ENCODE measurements at places on chromosomes 3 and 15.

DNA sequence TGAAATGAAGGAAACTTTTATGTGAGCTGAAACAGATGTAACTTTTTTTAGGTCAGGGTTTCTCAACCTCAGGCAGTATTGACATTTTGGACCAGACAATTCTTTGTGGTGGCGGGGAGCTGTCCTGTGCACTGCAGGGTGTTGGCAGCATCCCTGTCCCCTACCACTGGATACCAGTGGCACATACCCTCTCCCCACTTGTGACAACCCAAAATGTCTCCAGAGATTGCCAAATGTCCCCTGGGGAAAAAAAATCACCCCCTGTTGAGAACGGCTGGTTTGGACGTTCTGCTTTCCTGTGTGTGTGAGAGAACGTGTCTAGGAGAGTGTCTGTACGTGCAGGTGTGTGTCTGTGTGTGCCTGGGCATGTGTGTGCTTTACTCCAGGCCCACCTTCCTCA lies 30.7 kb upstream of the GRIP2 start:
- no peak for DNase-seq

DNA sequence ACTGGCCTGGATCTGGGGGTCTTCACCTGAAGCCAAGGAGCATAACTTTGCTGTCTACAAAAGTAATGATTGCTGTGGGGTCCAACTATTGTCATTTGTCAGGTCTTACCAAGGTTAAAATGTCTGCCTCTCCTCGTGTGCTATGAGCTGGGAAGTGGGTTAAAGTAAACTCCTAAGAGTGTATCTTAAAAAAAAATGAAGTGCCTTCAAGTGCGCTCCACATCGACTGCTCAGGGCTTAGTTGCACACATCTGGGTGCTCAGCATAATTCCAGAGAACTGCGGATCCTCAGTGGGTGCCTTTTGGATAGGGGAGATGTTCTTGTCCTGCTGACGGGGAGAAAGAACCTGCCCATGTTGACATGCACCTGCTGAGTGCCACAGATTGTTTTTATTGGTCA lies 40.9 kb downstream of the EFCAB12 start:
- DNase-seq, result no peak

GRCh38 chr3:182618981-182619591 lies 174.2 kb upstream of the ATP11B start:
- no peak for DNase-seq

- DNase-seq, result no peak
Observed at GRCh38 chr3:62539762-62540161, 166.4 kb upstream of the FEZF2 start.

DNA sequence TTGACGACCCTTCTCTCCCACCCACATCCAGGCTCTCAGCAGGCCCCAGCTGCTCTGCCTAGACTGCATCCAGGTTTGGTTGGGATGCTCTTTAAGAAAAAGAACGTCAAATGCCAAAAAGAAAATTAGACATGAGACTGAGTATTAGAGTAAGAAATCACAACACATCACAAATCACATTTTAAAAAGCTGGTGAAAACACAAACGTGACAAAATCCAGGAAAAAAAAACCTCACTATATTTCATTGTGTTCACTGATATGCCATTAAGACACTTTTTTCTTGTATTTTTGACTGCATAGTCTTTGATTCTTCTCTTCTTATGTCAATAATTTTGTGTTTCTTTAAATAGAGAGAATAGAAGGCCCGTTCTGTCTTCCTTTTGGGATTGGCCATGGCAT lies 243.7 kb downstream of the TLE3 start:
- no peak for DNase-seq

DNA sequence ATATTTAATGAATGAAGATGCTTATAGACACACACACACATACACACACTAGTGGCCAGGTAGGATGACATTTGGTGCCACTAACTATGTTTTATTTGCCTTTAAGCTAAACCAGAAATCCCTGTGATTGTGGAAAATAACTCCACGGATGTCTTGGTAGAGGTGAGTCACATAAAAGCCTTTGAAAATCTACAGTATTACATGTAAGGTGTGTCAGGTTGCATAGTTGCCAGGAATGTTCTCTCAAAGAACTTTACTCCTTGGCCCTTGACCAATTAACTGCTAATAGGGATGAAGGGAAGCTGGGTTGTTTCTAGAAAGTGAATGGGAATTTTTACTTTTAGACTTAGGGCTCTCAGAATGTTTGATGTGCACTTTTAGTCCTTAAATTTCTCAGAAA lies 9.9 kb downstream of the ZBED2 start:
- no peak for DNase-seq

DNA sequence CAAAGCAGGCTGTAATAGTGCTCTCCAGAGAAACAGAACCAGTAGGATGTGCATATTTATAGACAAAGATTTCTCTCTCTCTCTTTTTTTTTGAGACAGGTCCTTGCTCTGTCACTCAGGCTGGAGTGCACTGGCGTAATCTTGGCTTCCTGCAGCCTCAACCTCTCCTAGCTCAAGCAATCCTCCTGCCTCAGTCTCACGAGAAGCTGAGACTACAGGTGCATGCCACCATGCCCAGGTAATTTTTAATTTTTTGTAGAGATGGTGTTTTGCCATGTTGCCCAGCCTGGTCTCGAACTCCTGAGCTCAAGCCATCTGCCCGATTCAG lies 67.1 kb upstream of the CHD2 start:
- no peak for DNase-seq

DNA sequence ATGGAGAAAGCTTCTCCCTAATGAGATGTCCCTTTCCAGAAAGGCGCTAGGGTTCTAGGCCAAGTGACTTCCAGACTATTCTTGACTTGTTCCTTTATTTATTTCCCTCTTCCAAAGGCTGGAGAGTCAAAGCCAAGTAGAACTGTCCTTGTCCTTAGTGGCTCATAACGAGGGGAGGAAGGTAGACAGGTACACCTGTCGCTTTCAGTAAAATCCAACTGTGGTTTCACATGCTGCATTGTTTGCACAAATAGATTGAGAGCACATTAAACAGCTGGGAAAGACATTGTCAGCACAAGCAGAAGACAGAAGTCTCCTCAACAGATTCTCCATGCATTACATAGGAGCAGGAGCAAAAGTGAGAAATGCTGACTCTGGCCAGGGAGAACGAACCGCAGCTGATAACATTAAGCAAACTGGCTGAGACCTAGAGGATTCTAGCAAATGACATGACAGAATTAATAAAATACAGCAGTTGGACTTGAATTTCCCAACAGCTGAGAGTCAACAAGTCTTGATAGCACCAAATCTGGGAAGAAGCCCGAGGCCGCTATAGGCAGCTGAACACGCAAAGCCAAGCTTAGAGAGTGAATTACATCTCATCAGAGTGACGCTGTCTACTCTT lies 227.7 kb downstream of the TLE3 start:
- no peak for DNase-seq
